Myocyte (in vitro differentiated cells): ENCODE measurements at places on chromosomes 4 and X. TPM values are rescaled to one million over a fixed set of nuclear protein-coding genes. Genes with fewer than 3 reads are reported as not detected.

DNA sequence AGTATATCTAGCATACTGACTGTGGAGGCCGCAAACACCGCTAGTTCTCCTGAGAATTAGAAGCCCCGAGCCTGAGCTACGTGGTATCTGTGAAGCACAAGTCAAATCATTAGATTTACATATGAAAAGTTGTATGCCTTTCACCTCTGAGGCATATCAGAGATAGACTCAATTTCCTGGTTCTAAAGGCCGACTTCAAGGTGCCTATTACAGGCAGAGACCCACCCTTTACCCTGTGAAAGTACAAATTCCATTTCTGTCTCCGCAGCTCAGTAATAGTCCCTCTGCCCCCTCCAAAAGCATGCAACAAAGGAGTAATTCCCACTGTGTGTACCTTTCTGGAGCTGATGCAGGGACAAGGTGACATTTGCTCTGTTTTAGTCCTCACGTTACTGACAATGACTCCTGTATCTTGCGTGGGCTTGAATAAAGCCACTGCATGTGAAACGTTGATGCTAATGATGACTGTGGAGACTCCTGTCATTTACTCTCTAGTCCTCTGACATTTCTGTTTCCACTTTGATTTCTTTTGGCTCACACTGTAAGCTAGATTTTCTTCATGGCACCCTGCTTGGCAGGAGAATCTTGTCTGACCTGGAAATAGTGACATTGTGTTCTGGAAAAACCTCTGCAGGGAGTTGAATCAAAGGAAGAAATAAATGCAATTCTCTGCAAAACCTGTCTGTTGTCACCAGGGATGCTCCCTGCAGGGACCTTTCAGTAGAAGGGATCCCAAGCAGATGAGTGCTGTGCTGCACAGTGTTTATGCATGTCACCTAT is 273.2 kb upstream of the EMCN start:
- no peak for DNase-seq

DNA sequence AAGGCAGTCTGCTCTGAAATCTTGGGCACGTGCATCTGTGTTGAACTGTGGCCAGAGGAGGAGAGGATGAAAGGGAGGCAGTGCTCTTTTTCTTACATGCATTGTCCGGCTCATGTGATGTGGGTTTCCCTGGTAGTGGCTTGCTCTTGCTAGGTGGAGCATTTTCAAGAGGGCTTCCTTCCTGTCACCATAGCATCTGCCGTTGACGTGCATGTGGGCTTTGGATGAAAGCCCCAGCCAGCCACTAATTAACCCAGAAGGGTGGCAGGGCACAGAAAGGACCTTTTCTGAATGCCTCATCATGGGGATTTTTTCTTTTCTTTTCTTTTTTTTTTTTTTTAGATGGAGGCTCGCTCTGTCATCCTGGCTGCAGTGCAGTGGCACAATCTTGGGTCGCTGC is 121.3 kb downstream of the GPR143 start:
- no peak for DNase-seq

GRCh38 chr4:17385403-17385802 is 126.5 kb downstream of the QDPR start:
- DNase-seq, result peak; percentile 13

DNA sequence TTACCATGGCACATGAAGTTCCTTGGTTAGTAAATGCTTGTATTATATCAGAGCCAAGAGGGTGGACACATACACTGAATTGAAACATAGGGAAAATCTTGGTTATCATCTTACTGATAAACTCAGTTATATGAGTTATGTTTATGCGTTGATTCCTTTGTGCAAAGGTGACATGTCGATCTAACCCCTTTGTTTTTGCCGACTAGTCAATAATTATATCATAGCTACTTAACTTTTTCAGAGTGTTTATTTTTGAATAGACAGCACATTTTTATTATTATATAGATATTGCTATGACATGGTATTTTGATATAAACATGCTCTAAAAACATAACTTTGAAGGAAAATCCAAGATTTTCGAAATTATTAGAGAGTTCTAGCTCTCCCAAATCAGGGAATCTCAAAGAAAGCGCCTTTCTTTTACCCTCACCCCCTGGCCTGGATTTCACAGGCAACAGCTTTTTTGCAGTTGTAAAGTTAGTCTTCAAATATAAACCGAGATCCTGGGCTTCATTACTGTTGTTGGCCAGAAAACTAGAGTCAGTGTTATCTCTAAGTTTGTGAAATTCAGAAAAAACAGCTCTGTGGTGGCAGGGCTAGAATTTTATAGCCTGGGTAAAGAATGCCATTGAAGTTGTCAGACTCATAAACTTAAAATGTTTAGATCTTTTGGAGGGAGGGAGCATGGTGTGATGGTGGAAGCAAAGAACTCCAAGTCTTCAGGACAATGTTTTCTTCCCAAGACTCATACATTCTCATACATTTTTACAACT is 45.8 kb upstream of the PITX2 start:
- no peak for DNase-seq

- peak; percentile 89 for DNase-seq
These were observed 159.1 kb upstream of the KIT start for GRCh38 chr4:54498661-54499111.

DNA sequence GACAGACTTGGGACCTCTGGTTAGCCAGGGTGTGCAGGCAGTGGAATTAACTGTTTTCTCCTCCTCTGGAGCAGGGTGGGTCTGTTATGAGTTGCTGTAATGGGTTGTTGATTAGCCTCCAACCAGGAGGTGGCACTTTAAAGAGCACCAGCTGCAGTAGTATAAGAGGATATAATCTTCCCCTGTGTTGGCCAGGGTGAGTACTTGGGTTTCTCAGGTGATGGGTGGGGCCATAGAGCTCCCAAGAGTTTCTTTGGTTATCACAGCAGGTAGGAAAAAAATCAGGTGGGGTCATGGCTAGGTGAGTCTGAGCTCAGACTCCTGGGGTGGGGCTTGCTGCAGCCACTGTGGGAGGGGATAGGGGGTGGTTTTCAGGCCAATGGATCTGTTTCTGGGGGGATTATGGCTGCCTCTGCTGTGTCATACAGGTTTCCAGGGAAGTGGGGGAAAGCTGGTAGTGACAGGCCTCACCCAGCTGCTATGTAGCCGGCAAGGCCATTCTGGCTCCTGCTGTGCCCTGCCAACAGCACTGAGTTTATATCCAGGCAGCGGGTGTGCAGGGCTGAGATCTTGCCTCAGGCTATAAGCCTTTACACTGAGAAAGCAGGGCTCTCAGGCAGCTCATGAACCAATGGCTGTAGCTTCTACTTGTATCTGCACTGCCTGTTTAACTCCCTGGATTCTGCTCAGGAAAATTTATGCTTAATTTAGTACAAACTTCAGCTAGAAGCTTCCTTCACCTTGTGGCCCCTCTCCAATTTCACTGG is 70.1 kb downstream of the CCNG2 start:
- no peak for DNase-seq

RPS6KA6 gene
- total RNA-seq, result 3.6 and 7.7 TPM in 2 replicates

ITIH6 gene
- total RNA-seq, result not detected in 2 replicates

DNA sequence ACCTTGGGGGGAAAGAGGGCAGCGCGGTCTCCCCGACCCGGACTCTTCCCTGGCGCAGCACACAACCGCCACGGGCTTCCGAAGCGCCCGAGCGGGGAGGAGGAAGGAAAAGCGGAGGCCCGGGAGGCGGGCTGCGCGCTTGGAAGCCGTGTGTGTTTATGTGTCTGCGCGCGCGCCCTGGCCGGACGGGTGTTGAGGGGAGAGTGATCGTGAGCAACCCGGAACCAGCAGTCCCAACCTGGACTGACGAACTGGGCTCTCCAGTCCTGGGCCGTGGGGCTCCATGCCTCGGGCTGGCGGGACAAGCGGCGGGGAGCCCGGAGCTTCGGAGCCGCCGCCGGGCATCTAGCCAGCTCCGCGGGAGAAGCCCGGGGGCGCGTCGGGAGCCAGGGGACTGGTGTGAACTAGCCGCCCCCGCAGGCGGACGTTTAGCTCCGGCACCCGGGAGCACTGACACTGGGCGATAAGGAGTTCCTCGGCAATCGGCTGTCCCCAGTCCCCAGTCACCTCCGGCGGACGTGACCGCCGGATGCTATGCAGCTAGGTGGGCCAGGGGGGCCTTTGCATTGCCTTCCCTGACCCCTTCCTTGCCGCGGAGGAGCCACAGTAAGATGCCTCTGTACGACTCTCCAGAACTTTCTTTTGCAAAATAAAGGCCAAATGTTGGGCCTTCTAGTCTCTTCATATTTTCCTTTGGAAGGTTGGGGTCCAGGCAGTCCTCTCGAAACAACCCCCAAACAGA is 74.8 kb upstream of the BCOR start:
- no peak for DNase-seq

DNA sequence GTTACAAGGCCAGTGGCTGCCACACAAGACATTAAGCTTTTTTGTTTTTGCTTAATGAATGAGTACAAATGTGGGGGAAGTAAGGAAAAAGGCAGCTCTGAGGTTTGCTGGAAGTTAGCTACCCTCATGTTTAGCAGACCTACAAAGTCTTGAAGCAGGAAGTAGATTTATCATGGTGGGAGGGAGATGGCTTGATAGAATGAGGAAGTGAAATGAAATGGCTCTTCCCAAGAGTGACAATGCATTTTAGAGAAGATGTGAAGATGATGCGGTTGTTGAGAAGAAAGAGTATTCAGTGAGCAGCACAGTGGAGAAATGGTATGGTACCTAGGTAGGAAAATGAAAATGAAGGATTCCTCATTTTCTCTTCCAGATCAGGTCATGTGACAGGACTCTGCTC is 108.0 kb downstream of the SLIT2 start:
- DNase-seq, result no peak

DNA sequence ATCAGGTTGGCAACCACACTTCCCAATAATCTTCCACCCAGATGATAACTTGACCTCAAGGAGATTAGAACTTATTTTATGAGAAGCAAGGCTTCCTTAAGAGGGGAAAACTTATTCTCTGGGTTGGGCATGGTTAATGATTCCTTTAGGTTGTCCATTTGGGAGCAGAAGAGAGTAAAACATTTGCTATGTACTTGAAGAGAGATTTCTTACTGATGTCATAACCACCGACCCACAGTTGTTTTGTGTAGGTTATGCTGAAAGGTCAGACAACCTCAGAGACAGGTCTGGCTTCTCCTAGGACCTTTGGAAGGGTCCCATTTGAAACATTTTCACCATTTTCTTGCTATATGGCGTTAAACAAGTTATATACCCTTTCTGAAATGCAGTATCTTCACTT is 56.1 kb downstream of the FAM114A1 start:
- no peak for DNase-seq

DNA sequence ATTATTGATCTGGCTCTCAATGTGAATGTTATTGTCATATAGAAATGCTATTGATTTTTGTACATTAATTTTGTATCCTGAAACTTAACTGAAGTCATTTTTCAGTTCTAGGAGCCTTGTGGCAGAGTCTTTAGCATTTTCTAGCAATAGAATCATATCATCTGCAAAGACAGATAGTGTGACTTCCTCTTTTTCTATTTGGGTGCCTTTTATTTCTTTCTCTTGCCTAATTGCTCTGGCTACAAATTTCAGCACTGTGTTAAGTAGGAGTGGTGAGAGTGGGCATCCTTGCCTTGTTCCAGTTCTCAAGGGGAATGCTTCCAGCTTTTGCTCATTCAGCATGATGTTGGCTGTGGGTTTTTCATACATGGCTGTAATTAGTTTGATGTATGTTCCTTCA is 102.7 kb downstream of the SH3BGRL start:
- DNase-seq, result no peak

DNA sequence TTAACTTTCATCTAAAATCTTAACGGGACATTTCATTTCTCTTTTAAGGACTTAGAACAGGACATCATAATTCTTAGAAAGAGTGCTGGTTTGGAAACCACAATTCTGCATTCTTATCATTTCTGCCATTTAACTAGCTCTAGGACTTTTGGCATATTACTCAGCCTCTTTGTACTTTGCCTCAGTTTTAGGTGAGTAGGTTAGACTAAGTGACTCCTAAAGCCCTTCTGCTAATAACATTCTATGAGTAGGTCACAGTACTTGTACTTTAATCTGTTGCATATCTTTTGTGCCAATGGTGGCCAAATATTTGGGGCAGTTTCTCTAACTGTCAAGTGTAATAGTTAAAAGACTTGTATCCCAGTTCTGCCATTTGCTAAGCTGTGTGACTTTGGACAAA is 115.4 kb upstream of the NUDT6 start:
- peak; percentile 40 for DNase-seq

- peak; percentile 16 for DNase-seq
These were observed 49.6 kb downstream of the PROM1 start for GRCh38 chr4:16034010-16034748.

XAGE2 gene
- total RNA-seq, result not detected in 2 replicates

GRCh38 chrX:153726286-153727122 is 1.8 kb downstream of the ABCD1 start:
- DNase-seq, result peak; percentile 88

- peak; percentile 80 for DNase-seq
These were observed 217.6 kb downstream of the ZNF674 start for GRCh38 chrX:46327566-46328115.

GRCh38 chr4:111595456-111595855 is 549.8 kb upstream of the FAM241A start:
- DNase-seq, result no peak

CFAP47 gene
- not detected in 2 replicates for total RNA-seq

GRCh38 chr4:108141213-108141950 is 27.4 kb downstream of the LEF1 start:
- DNase-seq, result no peak

TEX11 gene
- not detected in 2 replicates for total RNA-seq

ARHGAP10 gene
- total RNA-seq, result 27.0 and 37.0 TPM in 2 replicates

CENPVL2 gene
- total RNA-seq, result 0.24 TPM in 1 of 2 replicates, not detected in the other

DNA sequence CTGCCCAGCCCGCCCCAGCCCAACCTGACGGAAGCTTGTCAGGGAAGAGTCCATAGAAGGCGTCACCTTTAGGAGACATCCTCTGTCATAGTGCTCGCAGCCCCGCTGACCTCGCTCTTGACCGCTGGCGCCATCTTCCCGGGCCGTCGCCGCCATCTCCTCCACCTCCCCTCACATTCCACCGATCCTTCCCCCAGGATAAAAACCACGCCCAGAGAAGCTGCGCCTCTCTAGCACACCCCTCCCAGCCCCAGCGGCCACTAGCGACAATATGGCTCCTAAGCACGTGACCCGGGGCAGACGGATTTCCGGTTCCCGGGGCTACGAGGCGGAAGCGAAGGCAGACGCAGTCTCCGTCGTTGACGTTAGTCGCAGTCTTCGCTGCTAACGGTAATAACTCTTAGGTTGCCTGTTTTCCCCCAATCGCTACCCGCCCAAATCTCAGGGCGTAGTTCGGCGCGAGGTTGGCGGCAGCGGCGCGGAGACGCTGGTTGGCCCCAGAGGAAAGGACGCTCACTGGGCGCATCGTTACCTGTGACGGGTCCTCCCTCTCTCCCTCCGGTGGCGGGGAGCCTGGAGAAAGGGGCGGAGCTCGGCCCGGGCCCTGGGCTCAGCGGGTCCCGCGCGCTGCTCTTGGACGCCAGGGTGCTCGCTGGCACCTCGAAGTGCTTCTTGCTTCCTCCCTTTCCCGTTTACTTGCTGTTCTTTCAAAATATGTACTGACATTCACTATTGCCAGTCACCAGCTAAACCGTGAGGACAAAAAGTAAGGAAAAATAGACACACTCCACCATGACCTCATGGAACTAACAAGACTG is at the start of the genes RCHY1 and THAP6:
Gene RCHY1 (minus strand): TSS at position 273 of the 818 bp plus-strand sequence. CDS start 117 bp downstream, at position 156.
Gene THAP6 (plus strand): TSS at position 343 of the 818 bp plus-strand sequence. CDS start 980 bp downstream, outside the sequence.
- DNase-seq, result peak; percentile 98

- DNase-seq, result no peak
These were observed 130.3 kb downstream of the ATP10D start for GRCh38 chr4:47615385-47615784.

- DNase-seq, result peak; percentile 48
These were observed 5.8 kb downstream of the TIFA start for GRCh38 chr4:112279882-112280315.
